ENCODE measurements at places on chromosomes 2 and 18. TPM values are rescaled to one million over a fixed set of nuclear protein-coding genes. Genes with fewer than 3 reads are reported as not detected.

Gene UGT1A4
- total RNA-seq: 0.07 TPM

Gene RTP5
- total RNA-seq: not detected

Gene MATN3
- 15.5 TPM for total RNA-seq

Gene TEX44
- not detected for total RNA-seq

Gene TSPYL6
- total RNA-seq: not detected

Gene EVA1A
- total RNA-seq: 7.7 TPM
